Activated T-helper 2 cell treated with anti-CD3 and anti-CD28 coated beads, Interferon-gamma antibody, Interleukin-2, Interleukin-4, amounts not matched to agents 10 μg/mL and 5 μg/mL and 100 μg/mL, durations not matched to agents 14 hours and 24 hours and 36 hours (primary cell): ENCODE measurements at places on chromosomes 2 and 18. TPM values are rescaled to one million over a fixed set of nuclear protein-coding genes. Genes with fewer than 3 reads are reported as not detected.

GRCh38 chr2:79982445-79982844, 322.1 kb downstream of the LRRTM1 start:
- no peaks in the 10 kb centered on the region for H3K4me1 ChIP-seq
- no peak overlapping the region for H3K4me3 ChIP-seq
- DNase-seq, result no peak
- H3K27ac ChIP-seq, result no peak overlapping the region
- no peaks in the 10 kb centered on the region for H3K36me3 ChIP-seq

The ANKRD62 gene
- not detected in 2 replicates for total RNA-seq

GRCh38 chr18:70243131-70243929, 37.8 kb upstream of the RTTN start:
- H3K27ac ChIP-seq, result no peak overlapping the region
- no peaks in the 10 kb centered on the region for H3K4me1 ChIP-seq
- H3K27me3 ChIP-seq, result no peaks in the 10 kb centered on the region
- H3K4me3 ChIP-seq, result no peak overlapping the region
- H3K36me3 ChIP-seq, result no peaks in the 10 kb centered on the region

The POTEI gene
- not detected in 2 replicates for total RNA-seq

DNA sequence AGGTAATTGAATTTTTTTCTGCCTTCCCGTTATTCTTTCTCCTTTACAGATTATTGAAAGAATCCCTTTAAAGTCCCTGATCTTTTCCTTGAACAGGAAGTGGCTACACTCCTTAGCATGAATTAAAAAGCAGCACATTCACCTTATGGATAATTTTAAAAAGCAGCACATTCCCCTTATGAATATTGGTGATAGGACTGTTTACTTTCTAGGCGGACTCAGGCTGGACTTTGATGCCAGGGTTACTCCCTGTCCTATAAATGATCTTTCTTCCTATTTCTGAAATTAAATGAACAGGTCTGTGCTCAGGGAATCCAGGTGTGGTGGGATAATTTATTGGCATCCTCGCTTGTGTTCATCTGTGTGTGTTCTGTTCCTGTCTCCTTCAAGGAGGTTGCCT, 226.0 kb downstream of the DCDC2C start:
- H3K4me3 ChIP-seq, result no peak overlapping the region
- no peak for DNase-seq
- H3K27me3 ChIP-seq, result no peaks in the 10 kb centered on the region
- no peaks in the 10 kb centered on the region for H3K36me3 ChIP-seq
- no peak overlapping the region for H3K27ac ChIP-seq
- H3K4me1 ChIP-seq, result no peaks in the 10 kb centered on the region

The KLHL41 gene
- total RNA-seq, result 0.14 TPM in 1 of 2 replicates, not detected in the other

The GPR155 gene
- 0.94 and 1.1 TPM in 2 replicates for total RNA-seq

The EFR3B gene
- 0.34 and 0.46 TPM in 2 replicates for total RNA-seq

- DNase-seq, result no peak
- no peaks in the 10 kb centered on the region for H3K36me3 ChIP-seq
- H3K27me3 ChIP-seq, result no peaks in the 10 kb centered on the region
- H3K4me3 ChIP-seq, result no peak overlapping the region
Measured at GRCh38 chr2:40962026-40962425, 510.1 kb upstream of the SLC8A1 start.

- peaks cover 5% of the 10 kb centered on the region for H3K4me1 ChIP-seq
- no peaks in the 10 kb centered on the region for H3K36me3 ChIP-seq
- no peak for DNase-seq
- no peak overlapping the region for H3K27ac ChIP-seq
- H3K4me3 ChIP-seq, result no peak overlapping the region
- H3K27me3 ChIP-seq, result peaks cover 29% of the 10 kb centered on the region
Measured at GRCh38 chr18:63928331-63928730, 20.6 kb downstream of the SERPINB10 start.

DNA sequence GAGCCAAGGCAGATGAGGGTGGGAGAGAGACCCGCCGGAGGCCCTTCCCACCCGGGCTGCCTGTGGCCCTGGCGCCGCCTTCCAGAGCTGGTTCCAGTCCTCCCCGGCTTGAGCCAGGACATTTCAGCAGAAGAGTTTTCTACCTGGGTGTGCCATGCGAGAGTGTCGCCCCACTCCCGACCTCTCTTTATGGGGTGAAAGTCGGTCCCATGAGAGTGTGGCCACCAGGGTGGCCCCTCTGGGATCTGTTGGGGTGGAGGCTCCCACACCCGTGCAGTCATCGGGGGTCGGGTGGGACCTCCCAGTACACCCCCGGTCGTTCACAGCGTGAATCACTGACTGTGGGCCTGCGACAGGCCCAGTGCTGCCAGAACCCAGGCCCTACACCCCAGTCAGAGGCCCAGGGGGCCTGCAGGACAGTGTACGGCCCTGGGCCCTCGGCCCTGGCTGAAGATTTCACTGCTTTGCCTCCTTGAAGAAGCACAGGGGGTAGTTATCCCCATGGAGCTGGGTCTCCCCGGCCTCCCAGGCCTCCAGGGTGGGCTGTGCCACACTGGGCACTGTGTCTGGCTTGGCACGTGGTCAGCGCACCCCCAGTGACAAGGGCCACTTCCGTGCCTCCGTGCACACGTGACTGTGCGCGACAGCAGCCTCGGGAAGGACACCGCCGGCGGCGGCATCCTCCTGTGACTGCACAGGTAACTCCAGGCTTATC, 5.9 kb downstream of the NFATC1 start:
- H3K27ac ChIP-seq, result peak overlapping the region; percentile 96
- DNase-seq, result no peak
- H3K4me1 ChIP-seq, result peaks cover 60% of the 10 kb centered on the region
- H3K27me3 ChIP-seq, result no peaks in the 10 kb centered on the region

The LAPTM4A gene
- 26.9 and 27.3 TPM in 2 replicates for total RNA-seq

DNA sequence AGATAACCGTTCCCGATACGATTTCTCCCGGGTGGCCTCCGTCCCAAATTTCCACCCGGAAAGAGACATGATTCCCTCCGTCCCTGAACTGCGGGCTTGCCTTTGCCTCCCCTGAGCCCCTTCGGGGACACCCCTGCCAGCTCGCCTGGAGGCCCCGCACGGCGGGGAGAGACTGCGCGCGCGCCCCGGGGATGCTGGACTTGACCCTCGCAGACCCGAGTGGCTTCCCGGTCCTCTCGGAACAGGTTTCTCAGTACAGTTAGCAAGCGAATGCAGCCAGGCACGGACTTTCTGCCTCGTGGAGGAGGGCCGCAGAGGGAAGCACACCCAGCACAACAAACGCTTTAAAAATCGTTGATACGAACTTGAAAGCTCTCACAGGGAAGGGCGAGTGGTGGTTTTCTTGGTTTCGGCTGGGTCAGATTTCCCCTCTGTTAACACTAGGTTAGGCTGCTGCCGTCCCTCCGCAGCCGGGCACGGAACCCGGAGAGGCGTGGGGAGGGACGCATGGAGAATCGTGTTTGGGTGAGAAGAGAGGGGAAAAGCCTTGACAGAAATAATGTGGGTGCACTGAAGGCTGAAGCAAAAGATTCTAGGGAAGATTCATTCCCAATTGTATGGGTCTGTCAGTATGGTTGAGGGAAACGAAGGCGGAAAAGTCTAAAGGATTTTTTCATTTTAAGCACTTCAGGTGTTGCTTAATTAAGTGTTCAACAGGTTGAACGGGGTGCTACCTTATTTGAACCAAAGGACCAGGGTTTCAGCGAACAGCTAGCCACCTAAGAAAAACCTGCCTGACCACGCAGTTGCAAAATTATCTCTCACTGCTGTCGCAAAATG, 916 bp downstream of the TNFRSF11A start:
- H3K27me3 ChIP-seq, result peaks cover 30% of the 10 kb centered on the region
- no peak for DNase-seq
- H3K27ac ChIP-seq, result peak overlapping the region; percentile 82
- peaks cover 27% of the 10 kb centered on the region for H3K36me3 ChIP-seq

- H3K27me3 ChIP-seq, result no peaks in the 10 kb centered on the region
- no peaks in the 10 kb centered on the region for H3K4me1 ChIP-seq
- no peak overlapping the region for H3K4me3 ChIP-seq
- DNase-seq, result no peak
Measured at GRCh38 chr18:34321066-34321465, 96.4 kb upstream of the NOL4 start.

DNA sequence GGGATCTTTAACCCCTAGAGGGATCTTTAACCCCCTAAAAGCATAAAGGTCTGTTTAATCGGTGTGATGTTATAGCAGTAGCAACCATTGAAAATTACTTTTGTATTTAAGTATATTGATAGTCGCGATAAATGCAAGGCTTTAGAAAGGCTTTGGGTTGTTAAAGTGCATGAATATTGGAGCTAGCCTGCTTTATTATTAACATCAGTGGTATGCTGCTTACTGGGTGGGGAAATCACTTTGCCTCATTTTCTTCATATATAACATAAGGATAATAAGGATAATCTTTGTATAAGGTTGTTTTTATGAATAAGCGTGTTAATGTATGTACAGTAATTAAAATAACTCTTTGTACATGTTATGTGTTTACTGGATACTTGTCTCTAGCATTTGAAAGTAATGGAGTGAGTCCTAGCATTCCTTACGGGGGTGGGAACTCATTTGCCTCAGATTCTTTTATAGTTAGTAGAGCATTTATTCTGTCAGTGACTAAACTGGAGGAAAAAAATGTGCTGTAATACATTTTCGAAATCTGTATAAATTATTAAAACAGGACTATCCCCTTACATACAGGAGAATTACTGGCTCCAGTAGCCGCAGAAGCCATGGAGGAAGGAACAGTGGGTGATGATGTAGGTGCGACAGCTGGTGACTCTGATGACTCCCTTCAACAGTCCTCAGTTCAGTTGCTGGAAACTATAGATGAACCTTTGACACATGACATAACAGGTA, 122.2 kb downstream of the BIRC6 start:
- DNase-seq, result no peak
- peaks cover 4% of the 10 kb centered on the region for H3K4me1 ChIP-seq
- H3K27me3 ChIP-seq, result no peaks in the 10 kb centered on the region
- no peak overlapping the region for H3K4me3 ChIP-seq

GRCh38 chr18:42707080-42707479, 408.4 kb downstream of the RIT2 start:
- DNase-seq, result no peak
- H3K4me1 ChIP-seq, result no peaks in the 10 kb centered on the region
- H3K27me3 ChIP-seq, result no peaks in the 10 kb centered on the region
- H3K27ac ChIP-seq, result no peak overlapping the region
- no peaks in the 10 kb centered on the region for H3K36me3 ChIP-seq

DNA sequence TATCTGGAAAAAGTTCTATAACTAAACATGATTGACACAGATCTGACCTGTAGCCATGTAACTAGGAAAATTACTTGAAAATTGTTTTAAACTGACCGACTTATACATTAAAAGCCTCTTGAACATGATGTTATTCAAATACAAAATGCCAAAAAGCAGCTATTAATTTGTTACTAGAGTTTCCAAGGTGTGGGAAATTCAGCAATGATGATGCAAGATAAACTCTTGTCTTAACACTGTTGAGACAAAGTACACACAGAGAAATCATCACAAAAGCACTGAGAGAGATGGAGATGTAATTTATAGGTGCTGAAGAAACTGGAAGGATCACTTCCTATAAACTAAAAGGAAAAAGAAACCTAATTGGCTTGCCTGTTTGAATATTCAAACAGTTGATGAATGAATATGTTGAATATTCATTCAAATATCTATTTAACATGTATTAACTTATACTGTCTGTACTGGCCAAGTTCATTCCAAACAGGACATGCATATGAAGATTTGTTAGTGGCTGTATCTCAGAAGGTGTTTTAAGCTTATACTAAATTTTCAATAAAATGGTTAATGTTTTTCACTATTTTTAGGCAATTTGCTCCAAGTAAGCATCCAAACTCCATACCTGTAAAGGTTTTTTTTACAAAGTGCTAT, 34.6 kb upstream of the WDR75 start:
- H3K27ac ChIP-seq, result no peak overlapping the region
- H3K36me3 ChIP-seq, result no peaks in the 10 kb centered on the region
- H3K27me3 ChIP-seq, result no peaks in the 10 kb centered on the region
- DNase-seq, result no peak

GRCh38 chr2:195337597-195337996, 319.4 kb upstream of the SLC39A10 start:
- H3K27ac ChIP-seq, result no peak overlapping the region
- DNase-seq, result no peak
- no peaks in the 10 kb centered on the region for H3K27me3 ChIP-seq
- H3K36me3 ChIP-seq, result peaks cover 5% of the 10 kb centered on the region
- H3K4me1 ChIP-seq, result peaks cover 2% of the 10 kb centered on the region
- no peak overlapping the region for H3K4me3 ChIP-seq

The SPOPL gene
- 15.1 and 17.0 TPM in 2 replicates for total RNA-seq

DNA sequence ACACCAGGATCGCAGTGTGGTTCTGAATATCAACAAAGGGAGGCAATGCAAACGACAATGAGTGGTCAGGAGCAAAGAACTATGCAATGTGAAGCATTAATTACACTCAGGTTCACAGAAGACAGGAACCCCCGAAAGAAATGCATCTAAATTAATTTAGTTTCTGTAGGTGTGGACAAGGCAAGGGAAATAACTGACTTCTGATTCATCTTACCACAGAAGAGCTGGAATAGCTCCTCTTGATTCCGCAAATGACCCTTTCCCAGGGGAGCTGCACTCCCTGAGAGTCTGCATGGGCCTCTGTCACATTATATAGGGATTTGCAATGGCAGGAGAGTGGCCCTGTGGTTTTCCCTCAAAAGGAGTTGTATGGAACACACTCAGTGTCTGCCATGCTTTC, 263.9 kb upstream of the APCDD1 start:
- DNase-seq, result no peak
- H3K27ac ChIP-seq, result no peak overlapping the region
- H3K4me1 ChIP-seq, result no peaks in the 10 kb centered on the region
- no peaks in the 10 kb centered on the region for H3K36me3 ChIP-seq

DNA sequence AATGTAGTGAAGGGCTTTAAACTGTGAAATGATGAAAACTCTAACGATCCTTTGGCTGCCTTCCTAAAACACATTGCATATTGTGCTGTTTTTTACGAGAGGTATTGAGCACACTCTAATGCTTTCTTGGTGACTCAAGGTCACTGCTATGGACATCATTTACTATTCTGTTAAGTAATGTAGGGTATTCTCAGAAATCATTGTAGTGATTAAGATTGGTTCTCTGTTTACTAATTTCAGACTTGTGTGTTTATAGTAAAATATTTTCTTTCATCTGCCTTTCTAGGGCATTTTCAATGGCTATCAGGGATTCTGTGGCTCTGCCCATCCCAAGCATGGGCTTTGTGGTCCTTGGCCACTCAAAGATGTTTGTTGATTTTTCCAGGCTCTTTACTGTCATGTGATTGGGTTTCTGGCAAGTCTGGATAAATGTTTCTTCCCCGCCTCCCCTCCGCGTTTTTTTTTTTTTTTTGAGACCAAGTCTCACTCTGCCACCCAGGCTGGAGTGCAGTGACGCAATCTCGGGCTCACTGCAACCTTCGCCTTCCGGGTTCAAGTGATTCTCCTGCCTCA, 29.3 kb downstream of the UBE2F start:
- H3K4me1 ChIP-seq, result peaks cover 51% of the 10 kb centered on the region
- H3K36me3 ChIP-seq, result peaks cover 82% of the 10 kb centered on the region
- no peaks in the 10 kb centered on the region for H3K27me3 ChIP-seq
- H3K4me3 ChIP-seq, result no peak overlapping the region
- peak overlapping the region; percentile 72 for H3K27ac ChIP-seq
- no peak for DNase-seq

DNA sequence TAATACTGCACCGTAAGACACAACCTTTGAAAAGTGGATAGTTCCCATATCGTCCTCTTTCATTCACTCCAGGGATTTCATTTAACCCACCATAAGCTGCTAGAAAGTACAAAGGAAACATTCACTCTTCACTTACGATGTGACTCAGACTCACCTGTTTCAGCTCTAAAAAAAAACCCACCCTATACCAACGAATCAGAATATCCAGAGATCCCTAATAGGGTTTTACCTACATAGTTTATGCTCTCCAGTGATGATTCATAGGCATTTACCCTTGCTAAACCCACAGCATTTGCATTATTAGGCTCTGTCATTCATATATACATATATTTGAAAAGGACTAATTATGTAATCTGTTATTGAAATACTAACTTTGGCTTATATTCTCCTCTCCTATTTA, 60.2 kb downstream of the PRPF40A start:
- peaks cover 15% of the 10 kb centered on the region for H3K4me1 ChIP-seq
- no peak overlapping the region for H3K27ac ChIP-seq
- DNase-seq, result no peak
- H3K27me3 ChIP-seq, result no peaks in the 10 kb centered on the region
- H3K36me3 ChIP-seq, result peaks cover 76% of the 10 kb centered on the region
